Activated T-helper 17 cell treated with anti-CD3 and anti-CD28 coated beads, Interleukin-2, amount 50 U/mL, for 72 hours (primary cell): ENCODE measurements at places on chromosomes 7 and 10. TPM values are rescaled to one million over a fixed set of nuclear protein-coding genes. Genes with fewer than 3 reads are reported as not detected.

Gene CFAP58
- total RNA-seq: 2.2 TPM

Gene LMTK2
- 8.6 TPM for total RNA-seq

Gene CASP7
- total RNA-seq: 19.8 TPM

Gene MYPN
- not detected for total RNA-seq
